ENCODE measurements at places on chromosomes 7 and 10.

GRCh38 chr10:51733057-51733456, 33.7 kb upstream of the CSTF2T start:
- DNase-seq = no peak

GRCh38 chr7:35596061-35596460, 98.9 kb downstream of the HERPUD2 start:
- DNase-seq = no peak

DNA sequence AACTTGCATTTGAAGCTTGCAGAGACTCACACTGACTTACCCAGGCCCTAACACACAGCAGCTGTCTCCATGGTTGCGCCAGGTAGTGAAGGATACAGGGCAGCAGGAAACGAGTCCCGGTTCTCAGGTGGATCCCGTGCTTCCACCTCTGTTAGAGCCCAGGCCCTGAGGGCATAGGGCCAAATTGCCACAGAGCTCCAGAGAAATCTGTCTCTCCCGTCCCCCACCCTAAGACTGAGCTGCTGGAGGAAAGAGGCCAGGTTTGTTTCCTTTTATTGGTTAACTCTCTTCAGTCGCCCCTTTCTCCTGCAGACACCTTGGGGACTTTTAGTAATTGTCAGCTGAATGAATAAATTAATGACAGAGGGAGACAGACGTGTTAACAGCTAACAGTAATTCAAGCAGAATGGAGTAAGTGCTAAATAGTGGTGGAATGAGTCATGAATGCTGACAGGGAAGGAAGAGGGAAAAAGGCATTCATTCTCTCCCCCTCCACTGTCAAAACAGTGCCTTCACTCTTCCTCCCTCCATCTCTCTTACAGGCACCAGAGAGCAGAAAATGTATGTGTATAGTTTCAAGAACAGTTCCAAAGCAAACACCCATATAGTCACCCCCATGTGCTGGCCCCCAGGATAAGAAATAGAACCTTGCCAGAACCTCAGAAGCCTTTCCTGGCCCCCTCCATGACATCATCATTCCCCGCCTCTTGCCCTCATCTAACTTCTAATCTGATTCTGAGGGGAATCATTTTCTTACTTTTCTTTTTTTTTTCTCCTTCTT, 16.8 kb upstream of the DLG5 start:
- DNase-seq = no peak

- DNase-seq = no peak
Observed at GRCh38 chr7:1959305-1959704, 273.4 kb downstream of the MAD1L1 start.

DNA sequence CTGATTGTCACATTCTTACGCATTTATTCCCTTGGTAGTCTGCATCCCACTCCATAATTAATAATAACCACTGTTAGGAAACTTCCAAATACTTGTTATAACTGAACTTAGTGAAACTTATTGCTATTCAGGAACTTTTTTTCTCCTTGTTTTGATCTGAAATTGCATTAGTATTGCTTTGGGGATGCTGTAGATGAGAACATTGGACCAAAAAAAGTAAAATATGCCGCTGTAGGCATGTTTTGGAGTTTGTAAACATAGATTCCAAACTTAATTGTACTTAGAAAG, 1.7 kb downstream of the PPP1R9A start:
- no peak for DNase-seq

DNA sequence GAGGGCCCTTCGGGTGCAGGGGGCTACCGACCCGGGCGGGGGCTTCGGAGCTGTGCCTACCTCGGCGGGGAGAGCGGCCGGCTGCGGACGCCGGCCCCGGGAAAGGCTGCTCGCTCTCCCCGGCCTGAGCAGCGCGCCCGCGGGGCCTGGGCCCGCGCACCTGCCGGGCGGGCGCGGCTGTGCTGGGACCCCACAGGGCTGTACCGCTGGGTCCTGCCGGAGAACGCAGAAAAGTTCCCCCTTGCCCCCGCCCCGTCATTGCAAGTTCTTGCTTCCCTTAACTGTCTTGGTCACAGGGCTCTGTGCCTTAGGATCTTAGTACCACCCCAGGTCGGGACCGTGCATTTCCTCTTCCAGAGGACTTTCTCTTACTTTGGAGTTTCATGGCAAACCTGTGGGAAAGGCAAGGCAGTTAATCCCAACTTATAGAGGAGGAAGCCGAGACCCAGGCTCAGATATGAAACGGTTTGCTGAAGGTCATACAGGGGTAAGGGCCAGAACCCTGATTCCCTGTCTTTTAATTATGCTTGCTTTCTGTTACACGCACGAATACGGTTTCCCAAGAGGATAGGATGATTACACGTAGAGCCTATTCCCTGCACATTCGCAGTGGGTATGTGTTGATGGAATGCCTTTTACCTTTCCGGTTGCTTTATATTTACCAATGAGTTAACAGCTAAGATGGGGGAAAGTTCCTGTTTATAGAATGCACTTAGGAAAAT, 652 bp downstream of the PCGF5 start:
- peak; percentile 54 for DNase-seq

GRCh38 chr10:63491588-63492316, 26.0 kb upstream of the JMJD1C start:
- no peak for DNase-seq

DNA sequence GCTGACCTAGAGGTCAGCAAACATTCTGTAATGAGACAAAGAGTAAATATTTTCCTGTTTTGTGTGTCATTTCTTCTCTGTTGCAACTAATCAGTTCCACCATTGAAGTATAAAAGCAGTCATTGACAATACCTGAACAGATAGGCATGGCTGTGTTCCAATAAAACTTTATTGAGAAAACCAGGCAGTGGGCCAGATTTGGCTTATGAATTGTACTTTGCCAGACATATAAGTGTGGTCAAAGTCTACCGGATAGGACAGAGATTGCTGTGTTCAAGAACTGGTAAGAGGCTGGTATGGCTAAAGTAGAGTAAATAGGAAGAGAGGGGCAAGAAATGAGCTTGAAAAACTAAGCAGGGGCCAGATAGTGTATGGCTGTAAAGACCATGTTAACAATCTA, 38.3 kb upstream of the TAC1 start:
- DNase-seq = no peak

GRCh38 chr7:91776171-91776570, 104.3 kb downstream of the MTERF1 start:
- no peak for DNase-seq

GRCh38 chr7:17598846-17599245, 300.4 kb downstream of the AHR start:
- DNase-seq = no peak

GRCh38 chr7:22287412-22287811, 69.5 kb downstream of the RAPGEF5 start:
- DNase-seq = no peak

- peak; percentile 12 for DNase-seq
Observed at GRCh38 chr7:148747274-148747673, 48.6 kb downstream of the CUL1 start.

GRCh38 chr7:97468493-97468892, 263.4 kb upstream of the TAC1 start:
- DNase-seq = no peak

DNA sequence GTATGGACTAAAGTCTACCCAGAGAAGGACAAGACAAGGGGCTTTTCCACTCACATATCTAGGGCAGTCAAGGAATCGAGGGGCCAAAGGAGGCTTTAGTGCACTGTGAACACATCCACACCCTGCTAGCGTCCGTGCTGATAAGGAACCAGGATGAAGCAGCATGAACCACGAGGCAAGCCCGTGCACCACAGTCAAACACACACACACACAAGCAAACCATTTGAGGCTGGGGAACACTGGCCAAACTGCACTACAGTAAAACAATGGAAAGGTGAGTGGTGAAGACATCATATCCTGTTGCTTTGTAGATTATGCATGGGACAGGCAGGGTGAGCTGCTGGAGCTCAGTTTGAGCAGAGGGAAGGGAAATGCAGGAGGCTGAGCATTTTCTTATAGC, 177.4 kb upstream of the CDCA7L start:
- DNase-seq = no peak

DNA sequence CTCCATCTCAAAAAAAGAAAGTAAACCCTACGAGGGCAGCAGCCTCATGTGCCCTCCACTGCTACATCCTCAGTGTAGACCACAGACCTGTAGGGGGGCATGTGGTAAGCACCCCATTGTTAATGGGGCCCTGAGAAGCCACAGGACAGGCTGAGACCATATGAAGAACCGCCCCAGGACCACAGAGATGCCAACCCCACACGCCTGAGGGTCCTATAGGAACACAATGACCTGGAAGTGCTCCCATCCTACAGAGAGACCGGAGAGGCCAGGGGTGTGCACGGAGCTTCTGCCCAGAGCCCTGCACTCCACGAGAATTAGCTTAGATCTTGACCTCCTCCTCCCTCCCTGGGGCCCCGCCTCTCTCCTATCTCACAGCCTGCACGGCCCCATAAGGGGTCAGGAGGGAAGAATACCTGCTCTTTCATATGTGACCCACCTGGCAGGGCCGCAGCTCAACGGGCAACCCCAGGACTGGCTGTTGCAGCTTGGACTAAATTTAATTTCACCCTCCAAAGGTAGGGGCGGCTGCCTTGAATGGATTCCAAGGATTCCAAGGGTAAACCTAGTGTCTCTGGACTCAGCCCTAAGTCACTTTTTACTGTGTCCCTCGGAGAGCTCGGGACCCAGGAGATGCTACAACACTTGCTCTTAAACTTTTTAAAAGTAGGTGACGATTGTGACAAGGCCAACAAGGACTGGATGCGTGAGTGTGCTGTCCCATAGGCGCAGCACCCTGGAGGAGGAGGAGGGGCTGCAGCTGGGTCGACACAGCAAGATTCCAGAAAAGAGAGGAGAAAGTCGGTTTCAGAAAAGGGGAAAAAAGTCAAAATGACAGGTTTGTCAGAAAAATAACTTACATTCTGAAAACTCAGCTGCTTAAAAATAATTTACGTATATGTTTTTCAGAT, 24.2 kb downstream of the PRKAG2 start:
- DNase-seq = no peak

DNA sequence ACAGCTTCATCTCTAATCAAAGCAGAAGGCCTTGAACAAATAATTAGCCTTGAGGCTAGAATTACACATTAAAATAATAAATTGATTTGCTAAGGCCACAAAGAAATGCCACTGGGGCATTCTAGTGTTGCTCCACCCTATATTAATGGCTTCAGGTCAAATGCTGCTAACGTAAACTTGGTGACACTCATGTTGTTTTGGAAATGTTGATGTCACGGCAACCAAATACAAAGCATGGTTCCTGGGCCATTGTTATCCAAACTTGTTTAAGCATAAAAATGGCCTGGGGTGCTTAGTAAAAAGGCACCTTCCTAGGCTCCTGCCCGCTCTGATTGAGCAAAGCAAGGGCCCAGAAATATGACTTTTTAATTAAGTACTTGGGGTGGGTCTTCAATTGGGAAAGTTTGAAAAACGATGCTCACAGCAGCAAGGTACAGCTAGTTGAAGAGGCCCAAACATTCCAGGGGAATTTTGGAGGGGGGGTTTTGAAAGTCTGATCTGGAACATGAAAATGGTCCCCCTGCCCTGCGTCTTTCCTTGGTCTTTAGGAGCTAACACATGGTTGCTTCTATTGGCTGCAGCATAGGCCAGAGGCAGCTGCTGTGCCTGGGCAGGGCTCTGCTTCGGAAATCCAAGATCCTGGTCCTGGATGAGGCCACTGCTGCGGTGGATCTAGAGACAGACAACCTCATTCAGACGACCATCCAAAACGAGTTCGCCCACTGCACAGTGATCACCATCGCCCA, 67.8 kb downstream of the ABCC2 start:
- DNase-seq = no peak

DNA sequence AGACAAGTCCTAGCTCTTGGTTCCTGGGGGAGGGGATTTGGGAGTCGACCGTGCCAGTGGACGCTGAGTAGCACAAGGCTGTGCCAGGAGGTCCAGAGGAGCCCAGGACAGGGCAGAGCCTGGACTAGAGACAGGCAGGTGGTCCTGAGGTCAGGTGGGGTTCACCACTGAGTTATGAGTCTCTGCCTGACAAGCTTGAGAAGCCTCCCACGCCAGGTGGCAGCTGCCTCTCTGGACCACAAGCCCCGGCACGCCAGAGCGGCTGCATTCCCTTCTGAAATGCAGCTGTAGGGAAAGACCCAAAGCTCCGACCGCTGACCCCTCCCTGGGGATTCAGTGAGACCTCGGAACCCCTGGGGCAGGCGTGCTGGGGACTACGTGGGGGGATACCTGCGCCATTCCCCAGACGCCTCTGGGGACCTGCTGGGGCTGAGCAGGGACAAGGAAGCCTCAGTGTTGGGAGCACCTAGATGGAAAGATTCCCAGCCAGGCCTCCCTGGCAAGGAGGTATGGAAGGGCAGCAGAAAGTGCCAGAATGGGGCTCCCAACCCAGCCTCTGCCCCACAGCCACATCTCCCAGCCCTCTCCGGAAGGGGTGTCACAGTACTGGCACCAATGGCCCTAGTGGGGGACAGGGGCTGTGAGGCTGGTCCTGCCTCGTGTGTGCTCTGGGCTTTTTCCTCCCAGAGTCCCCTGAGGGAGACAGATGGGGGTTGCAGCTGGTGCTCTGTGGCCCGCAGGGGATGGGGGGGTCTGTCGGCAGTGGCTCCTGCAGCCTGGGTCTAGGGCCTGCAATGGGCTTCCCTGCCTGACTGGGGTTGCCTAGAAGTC, 29.0 kb downstream of the PDGFA start:
- DNase-seq = peak; percentile 49

- DNase-seq = no peak
Observed at GRCh38 chr10:112025228-112025627, 158.3 kb downstream of the GPAM start.

DNA sequence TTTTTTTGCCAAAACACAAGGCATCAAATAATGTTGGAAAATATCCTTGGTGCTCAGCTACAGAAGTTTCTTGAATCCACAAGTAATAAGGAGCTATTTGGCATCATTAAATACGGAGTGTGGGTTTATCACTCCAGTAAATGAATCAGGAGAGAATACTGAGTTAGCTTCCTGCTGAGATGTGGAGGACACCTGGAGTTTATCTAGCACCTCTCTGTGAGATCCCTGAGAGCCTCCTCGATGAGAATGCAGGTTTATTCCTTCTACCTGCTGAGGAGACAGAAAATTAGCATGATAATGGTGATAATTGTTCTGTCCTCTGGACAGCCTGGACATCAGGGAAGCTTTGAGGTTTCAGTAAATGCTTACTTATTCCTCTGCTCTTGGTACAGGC, 40.5 kb downstream of the NRG3 start:
- DNase-seq = no peak

DNA sequence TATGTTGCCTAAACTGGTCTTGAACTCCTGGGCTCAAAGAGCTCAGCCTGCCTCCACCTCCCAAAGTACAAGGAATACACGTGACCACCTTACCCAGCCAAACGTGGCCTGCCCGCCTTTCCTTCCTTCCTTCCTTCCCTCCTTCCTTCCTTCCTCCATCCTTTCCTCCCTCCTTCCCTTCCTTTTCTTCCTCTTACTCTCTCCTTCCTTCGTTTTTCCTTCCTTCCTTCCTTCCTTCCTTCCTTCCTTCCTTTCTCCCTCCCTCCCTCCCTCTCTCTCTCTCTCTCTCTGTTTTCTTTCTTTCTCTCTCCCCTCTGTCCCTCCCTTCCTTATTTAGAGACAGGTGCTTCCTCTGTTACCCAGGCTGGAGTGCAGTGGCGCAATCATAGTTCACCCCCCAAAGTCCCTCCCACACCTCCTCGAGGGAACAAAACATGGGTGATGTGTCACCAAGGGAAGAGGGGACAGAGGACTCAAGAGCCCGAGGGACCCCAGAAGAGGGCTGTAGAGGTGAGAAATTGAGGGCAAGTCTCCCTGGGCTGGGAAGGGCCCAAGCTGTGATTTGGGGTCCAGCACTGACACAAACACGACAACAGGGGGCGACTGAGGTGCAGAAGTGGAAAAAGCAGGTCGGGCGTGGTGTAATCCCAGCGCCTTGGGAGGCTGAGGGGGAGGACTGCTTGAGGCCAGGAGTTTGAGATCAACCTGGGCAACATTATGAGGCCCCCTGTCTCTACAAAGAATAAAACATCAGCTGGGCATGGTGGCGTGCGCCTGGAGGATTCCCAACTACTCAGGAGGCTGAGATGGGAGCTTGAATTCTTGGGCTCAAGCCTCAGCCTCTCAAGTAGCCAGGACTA, 28.1 kb downstream of the EPHB4 start:
- peak; percentile 73 for DNase-seq
